ENCODE measurements at places on chromosomes 5 and 9.

DNA sequence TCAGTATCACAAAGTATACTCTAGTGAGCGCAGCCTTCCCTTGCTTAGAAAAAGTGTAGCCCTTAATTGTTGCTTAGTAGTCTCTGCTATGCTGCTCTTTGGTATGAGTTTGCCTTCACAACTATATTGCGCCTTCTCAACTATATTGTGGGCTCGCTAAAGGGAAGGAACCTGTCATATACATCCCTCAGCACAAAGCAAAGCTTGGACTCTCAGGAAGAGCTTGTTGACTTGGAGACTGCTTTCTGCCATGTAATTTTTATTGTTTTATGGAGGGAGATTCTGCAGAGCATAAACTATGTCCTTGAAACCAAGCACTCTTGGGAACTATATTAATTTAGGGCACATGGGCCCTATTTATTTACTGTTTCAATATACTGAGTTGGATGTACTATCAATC lies 119.1 kb upstream of the HAPLN1 start:
- no peak for DNase-seq

- DNase-seq: no peak
Observed at GRCh38 chr5:74934949-74935751, 69.0 kb upstream of the FAM169A start.

GRCh38 chr5:159519365-159519764 lies 189.1 kb upstream of the IL12B start:
- DNase-seq: no peak

DNA sequence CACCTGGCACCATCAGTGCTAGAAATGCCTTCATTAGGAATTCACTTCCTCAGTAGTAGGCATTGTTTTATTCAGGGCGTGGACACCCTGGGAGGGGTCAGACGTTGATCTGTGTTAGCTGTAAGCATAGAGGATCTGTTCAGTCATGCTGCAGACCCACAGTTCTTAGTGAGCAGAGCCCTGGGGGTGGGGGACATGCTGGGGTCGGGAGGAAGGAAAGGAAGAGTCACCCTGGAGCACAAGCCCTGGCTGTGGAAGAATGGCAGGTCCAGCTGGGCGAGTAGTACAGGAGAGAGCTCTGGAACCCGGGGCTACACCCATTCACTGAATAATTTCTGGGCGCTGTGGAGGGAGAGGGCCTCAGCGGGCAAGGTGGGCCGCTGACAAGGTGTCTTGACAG lies 172.5 kb downstream of the FSTL4 start:
- no peak for DNase-seq

DNA sequence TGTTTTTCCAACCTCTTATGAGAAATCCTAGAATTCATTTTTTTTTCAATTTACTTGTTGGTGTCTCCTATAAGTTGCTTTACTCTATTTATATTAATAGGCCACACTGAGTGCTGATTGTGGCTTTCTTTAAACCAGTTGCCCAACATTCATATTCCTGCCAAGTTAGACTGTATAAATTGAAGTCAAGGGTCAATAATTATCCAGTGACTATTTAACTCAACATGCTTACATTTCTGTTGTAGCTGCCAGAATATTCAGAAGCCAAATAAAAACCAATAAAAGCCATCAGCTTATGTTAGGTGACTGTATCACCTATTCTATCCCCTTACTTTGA lies 169.0 kb downstream of the PTPRD start:
- DNase-seq: no peak

- DNase-seq: no peak
Observed at GRCh38 chr5:85576666-85577065, 1041.1 kb upstream of the COX7C start.

DNA sequence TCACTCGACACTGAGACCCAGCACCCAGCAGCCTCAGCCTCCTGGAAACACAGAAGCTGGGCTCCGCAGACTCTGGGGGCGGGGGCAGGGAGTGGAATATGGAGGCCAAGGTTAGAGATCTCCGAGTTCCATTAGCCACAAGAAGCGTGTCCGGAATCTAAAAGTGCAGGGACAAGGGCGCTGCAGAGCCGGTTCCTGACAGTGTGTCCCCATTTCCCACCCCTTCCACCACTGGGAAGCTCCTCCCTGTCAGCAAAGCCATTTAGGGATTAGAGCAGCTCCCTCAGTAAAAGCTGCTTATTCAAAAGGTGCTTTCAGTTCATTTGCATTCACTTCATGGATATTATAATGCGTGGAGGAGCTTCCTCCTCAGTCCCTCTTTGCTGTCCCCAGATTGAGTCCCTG lies 74.1 kb upstream of the HSPA9 start:
- DNase-seq: no peak

Measured in amygdala (tissue), 56 donors.